ENCODE measurements at places on chromosomes 7 and 10.

DNA sequence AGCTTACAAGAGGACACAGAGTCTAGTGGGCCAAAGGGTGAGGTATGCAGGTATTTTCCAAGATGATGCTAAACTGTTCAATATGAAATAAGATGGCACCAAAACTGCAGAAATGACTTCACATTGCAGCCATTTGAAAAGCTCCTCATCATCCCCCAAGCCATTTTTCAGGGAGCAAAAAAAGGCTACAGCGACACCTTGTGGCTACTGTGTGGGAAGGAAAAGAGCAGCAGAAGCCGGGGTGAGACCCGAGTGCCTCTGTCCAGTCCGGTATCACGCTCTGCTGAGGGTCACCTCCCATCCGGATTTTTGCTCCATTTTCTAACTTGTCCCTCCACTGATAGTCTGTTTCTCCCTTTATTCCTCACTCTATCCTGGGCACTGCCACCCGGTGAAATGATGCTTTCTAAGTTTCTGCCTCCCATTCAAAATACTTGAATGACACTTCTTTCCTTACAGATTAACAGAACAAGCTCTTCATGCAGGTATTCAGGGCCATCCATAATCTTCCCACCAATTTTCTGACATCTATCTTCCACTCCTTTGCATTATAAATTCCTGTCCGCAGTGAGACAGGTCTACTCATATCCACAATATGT lies 220.2 kb downstream of the DGKI start:
- peak; percentile 26 for DNase-seq

GRCh38 chr10:127016331-127016730 lies 111.1 kb downstream of the DOCK1 start:
- DNase-seq, result no peak

GRCh38 chr10:75723319-75723980 lies 292.0 kb downstream of the LRMDA start:
- no peak for DNase-seq

DNA sequence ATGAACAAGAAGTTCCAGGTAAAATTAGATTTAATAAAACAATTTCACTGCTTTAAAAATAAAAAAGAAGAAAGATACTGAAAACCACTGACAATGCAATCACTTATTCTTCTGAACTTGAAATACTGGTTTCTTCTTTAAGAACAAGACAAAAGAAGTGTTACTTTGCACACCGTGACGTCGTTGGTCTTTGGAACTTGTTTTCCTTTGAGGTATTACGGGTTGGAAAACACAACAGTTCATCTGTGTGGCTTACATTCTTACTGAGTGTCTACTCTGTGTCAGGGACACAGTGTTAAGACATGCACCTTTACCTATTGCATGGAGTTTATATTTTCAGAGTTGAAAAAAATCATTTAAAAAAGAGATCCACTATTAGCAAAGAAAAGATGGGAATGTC lies 41.3 kb upstream of the UCN3 start:
- DNase-seq, result no peak

DNA sequence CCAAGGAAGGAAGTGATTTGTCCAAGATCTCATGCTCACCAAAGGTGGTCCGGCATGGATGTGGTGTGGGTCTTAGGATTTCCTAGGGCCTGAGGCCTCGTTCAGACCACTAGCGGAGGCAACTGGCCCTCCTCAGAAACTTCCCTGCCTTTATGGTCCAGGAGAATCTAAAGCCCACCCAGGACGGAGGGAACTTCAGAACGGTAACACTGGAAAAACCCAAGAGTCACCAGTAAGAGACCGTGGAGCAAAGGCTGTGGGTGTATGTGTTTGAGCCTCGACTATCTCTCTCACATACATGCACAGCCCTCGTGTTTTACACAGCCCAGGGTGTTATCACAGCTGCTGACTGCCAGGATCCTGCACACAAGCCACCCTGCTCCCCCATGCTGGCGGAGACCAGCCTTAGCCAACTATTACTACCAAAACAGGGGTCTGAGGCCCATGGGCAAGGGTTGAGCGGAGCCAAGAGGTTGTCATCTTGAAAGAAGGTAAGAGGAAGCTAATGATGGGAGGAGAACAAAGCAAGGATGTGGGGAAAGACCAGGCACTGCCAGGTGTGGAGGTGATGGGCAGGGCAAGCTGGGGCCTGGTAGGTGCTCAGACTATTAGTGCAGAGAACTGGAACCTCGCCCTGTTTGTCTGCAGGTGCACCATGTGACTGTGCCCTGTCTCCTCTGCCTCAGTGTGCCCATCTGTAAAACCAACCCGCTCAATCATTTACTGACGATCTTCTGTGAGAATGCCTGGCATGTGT lies 170.2 kb upstream of the ZMIZ1 start:
- DNase-seq, result no peak

DNA sequence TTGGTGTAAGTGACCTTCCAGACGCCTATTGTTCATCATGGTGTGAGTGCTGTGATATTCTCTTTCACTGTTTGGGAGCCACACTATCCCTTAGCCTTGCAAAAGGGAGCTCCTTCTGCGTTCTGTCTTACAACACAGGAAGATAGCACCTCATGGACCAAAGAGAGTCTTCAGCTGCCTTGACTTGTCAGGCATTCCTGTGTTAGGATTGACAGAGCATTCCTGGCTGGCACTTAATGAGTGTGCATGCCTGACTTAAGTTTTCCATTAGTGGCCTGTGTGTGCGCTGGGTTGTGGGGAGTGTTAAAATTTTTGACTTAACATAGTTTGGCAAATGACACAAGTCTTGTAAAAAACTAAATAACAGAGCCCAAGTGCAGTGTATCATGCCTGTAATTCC lies 21.9 kb upstream of the MSRB2 start:
- no peak for DNase-seq

DNA sequence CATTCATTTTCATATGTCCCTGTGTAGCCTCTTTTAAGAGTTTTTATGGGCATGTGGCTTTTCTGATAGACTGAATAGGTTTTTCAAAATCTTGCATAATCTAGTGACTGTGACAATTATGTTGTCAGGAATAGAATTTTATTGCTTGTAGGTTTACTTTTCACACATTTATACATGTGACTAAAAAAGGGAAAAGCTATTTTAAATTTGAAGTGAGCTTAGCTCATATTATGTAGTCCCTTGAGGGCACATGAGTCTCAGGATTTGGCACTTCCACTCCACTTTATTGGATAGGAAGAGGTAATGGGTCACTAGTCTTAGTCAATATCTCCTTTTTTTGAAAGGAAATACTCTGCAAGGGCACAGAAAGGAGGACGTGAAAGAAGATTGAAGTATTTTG lies 247.3 kb downstream of the SUGCT start:
- no peak for DNase-seq

- DNase-seq, result no peak
Observed at GRCh38 chr7:104928721-104929400, 85.1 kb upstream of the KMT2E start.

DNA sequence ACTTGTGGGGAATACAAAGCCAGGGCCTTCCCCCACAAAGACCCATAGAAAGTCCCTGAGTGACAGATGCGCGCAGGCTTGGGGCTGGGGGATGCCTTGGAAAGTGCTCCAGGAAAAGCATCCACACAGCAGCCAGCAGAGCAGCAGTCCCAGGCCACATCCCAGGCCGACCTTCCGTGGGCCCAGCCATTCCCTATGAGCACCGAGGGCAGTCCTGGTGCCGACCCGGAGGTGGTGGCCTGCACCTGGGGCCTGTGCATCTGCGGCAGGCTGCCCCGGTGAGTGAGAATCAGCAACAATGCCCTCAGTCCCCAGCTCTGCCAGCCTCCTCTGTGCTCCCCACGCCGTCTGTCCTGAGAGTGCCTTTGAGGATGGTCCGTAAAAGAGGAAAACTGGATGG lies 26.4 kb downstream of the ASB13 start:
- no peak for DNase-seq

- DNase-seq, result no peak
Observed at GRCh38 chr10:69497611-69498390, 46.5 kb downstream of the TSPAN15 start.

DNA sequence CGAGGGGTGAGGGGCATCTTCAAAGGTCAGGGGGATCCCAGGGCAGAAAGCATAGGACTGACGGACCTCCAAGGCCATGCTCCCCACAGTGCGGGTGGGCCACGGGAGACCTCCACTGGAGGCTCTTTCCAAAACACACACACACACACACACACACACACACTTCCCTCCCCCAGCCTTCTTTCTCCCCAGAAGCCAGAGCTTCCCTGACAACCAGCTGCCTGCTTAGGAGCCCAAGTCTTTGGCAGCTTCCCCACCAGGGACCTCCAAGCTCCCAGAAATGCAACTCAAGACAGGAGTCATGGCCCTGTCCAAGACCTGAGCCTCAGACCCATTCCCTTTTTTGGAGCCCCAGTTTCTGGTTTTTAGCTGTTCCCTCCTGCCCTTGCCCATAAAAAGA lies 710 bp upstream of the C10orf105 start:
- no peak for DNase-seq

DNA sequence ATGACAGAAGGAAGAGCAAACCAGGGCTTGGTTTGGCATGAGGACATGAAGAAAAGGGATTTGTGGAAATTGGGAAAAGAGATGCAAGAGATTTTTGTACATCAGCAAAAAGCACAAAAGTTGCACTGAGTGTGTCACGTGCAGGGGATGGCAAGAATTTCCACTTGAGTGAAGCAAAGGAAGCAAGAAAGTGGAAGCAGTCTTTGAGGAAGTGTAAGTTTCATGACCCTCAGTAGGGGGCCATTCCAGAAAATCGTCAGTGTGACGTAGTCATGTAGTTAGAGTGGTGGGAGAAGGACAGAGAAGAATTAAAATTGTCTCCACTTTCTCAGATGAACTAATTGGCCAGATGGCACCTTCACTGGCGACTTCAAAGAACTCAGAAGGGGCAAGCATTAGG lies 123.3 kb upstream of the FZD1 start:
- no peak for DNase-seq

GRCh38 chr10:28396331-28396730 lies 93.5 kb upstream of the MPP7 start:
- DNase-seq, result no peak

DNA sequence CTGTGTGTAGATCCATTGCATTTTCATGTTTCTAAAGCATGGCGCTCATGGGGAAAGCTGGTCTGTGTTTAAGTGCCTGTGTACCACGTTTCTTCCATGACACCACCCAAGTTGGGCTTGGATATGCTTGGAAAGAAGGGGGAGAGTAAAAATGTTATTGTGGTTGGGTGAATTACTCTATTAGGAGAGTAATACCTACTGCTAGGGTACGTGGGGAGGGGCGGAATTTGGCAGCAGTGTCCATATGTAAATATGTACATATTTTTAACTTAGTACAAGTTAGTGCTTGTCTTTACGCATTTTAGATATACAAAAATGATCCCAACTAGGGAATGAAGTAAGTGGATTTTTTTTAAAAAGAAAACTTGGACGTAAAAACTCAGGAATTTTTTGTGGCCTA lies 42.9 kb upstream of the SAMD8 start:
- DNase-seq, result no peak

- DNase-seq, result no peak
Observed at GRCh38 chr10:109932391-109932790, 9.1 kb upstream of the XPNPEP1 start.

- DNase-seq, result no peak
Observed at GRCh38 chr10:12839941-12840611, 161.4 kb downstream of the CCDC3 start.

DNA sequence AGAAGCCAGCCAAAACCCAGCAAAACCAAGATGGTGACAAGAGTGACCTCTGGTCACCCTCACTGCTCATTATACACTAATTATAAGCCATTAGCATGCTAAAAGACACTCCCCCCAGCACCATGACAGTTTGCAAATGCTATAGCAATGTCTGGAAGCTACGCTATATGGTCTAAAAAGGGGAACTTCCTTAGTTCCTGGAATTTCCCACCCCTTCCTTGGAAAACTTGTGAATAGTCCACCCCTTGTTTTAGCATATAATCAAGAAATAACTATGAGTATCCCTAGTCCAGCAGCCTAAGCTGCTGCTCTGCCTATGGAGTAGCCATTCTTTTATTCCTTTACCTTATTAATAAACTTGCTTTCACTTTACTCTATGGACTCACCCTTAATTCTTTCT lies 16.0 kb downstream of the CASP7 start:
- DNase-seq, result no peak

- DNase-seq, result no peak
Observed at GRCh38 chr7:17661982-17662585, 278.2 kb downstream of the SNX13 start.

GRCh38 chr7:56007167-56007652 lies 42.8 kb downstream of the NIPSNAP2 start:
- DNase-seq, result no peak

GRCh38 chr10:7817984-7818294 lies 366 bp upstream of the TAF3 start:
- DNase-seq, result no peak

GRCh38 chr7:155283565-155284194 lies 14.0 kb upstream of the INSIG1 start:
- DNase-seq, result no peak

DNA sequence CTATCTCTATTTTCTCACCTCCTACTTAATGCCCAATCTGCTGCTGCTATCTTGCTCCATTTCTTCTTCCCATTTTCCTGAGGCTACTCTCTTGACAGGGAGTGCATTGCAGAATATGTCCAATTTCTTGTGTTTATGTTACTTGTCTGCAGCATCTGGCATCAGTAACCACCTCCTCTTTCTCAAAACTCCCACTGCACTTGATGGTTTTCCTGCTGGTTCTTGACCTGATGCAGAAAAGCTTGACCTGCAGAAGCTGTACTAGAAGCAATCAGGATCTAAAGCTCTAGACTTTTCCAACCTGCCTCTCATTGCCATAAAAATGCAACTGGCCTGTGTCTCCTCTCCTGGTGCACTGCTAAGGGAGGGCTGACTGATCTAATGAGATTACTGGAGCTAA lies 287.8 kb downstream of the ZEB1 start:
- DNase-seq, result no peak

DNA sequence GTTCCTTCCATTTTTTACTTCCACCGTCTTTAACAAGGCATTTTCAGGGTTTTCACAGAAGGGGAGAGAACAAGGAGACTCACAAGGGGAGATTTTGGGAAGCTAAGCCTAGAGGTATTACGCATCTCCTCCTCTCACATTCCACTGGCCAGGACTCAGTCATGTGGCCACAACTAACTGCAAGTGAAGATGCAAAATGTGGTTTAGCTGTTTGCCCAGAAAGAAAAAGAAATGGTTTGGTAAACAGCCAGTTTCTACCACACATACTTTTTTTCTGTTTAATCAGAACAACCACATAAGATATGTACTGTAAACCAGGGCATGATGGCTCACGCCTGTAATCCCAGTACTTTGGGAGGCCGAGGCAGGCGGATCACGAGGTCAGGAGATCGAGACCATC lies 21.4 kb upstream of the HELLS start:
- no peak for DNase-seq

- no peak for DNase-seq
Observed at GRCh38 chr7:92987538-92987937, 130.2 kb downstream of the SAMD9 start.

DNA sequence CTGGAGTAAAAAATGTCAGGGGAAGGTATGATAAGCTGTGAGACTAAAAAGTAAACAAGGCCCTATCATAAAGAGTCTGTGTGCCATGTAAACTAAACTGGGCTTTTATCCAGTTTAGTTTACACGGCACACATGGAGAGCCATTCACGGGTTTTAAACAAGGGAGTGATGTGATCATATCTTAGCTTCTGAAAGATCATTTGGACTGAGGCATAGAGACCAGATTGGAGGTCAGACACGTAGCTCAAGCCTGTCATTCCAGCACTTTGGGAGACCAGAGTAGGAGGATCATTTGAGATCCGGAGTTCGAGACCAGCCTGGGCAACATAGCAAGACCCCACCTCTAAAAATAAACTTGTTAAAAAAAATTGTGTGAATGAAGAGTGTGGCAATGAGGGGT lies 50.1 kb downstream of the SKIDA1 start:
- no peak for DNase-seq

Measured in H54 (cell line).